ENCODE measurements at places on chromosomes 13 and 19.
A peak's percentile ranks its signal among the peaks of the same experiment; 100 is the strongest.

- no peak for DNase-seq
Observed at GRCh38 chr19:55553217-55554182, 8.2 kb upstream of the SBK3 start.

GRCh38 chr13:54647275-54647674, 1618.7 kb downstream of the OLFM4 start:
- no peak for DNase-seq

DNA sequence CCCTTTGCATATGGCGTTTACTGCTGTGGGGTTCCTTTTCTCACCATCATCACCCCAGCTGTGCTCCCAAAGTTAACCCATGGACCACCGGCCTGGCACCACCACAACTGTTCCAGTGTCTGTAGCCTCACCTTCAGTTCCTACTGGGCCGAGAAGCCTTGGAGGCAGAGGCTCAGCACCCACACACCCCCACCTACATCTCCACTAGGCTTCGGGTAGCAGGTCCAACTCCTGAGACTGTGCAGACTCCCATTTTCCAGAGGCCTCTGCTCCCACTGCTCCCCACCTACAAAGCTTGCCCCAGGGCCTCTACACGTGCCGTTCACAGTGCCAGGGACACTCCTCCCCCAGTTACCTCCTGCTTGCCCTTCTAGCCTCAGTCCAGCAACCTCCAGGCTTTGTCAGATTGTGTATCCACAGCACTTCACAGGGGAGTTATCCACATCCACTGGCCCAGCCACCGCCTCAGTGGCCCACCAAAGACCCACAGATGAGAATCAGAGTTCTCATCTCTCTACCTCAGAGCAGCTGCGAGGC, 14.1 kb downstream of the SLC27A5 start:
- DNase-seq: no peak

DNA sequence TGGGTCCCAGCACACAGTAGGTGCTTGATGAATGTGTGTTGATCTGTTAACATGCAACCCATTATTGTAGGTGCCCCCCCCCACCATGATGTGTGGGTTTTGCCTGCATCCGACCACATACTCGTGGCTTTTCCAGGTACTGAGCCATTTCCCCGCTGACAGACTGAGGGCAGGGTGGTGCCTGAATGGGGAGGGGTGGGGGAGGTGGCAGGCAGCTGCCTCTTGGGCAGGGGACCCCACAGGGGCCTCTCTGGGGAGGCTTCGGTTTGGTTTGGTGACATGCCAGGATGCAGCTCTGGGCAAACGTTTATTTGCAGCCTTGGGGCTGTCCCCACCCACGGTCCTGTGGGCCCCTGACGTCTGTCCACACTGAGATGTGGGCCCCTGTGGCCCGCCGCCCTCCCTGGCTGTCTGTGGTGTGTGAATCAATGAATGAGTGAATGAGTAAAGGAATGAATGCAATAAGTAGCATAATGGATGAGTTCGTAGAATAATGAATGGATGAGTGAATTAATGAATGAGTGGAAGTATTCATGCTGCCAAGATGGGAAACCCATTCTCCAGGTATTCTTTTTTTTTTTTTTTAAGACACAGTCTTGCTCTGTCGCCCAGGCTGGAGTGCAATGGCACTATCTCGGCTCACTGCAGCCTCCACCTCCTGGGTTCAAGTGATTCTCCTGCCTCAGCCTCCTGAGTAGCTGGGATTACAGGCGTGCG, 9.0 kb upstream of the JUND start:
- DNase-seq: no peak

GRCh38 chr13:40398065-40398464, 268.4 kb downstream of the FOXO1 start:
- DNase-seq: no peak

GRCh38 chr19:49746206-49746958, 16.7 kb downstream of the TSKS start:
- peak; percentile 76 for DNase-seq

DNA sequence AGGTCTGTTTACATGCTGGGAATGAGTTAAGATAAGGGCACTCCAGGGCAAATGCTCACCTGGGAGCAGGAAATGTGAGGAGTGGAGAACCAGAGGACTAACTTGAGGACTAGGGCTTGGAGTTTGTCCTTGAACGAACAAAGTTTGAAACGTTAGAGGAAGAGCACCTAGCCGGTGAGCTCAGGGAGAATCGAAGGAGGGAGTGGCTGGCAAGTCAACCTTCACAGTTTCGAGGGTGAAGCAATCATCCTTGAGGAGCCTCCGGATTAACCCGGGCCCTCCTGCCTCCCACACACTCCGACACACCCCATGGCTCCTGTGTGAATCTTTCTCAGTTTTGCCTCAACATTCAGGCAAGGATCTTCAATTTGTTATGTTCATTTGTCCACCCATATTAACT, 58.6 kb downstream of the LMO7 start:
- DNase-seq: no peak

DNA sequence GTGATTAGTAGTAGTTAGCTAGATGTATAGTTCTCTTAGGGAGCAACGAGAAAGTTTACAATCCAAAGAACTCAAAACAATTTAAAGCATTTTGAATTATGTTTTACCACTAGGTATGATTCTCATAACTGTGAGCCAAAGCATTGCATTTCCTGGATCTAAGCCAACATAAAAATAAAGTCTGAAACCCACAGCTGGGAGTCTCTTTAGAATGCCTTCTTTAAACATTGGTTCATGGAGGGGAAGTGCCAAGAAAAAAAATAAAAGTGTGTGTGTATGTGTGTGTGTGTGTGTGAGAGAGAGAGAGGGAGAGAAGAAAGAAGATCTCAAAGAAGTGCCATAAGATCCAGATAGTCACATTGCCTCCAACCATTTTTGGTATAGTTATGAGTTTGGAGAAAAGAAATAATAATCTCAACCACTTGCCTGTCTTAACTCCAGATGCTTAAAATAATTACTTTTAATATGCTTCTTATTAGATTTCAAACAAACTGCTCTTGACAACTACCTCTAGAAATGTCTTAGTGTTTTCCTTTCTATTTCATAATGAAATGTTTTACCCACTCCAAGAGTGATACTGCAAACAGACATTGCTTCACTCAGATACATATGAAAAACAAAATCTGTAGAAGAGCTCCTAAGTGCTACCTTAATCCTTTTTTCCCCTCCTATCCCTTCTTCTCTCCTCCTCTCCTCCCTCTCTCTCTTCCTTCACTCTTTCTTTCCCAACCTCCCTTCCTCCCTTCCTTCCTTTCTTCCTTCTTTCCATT, 554.1 kb downstream of the KCTD12 start:
- DNase-seq: no peak

- no peak for DNase-seq
Observed at GRCh38 chr13:93646245-93646644, 419.6 kb downstream of the GPC6 start.

GRCh38 chr13:111505175-111505777, 184.8 kb downstream of the TEX29 start:
- DNase-seq: no peak

- DNase-seq: no peak
Observed at GRCh38 chr19:35052599-35053190, 11.2 kb downstream of the HPN start.

DNA sequence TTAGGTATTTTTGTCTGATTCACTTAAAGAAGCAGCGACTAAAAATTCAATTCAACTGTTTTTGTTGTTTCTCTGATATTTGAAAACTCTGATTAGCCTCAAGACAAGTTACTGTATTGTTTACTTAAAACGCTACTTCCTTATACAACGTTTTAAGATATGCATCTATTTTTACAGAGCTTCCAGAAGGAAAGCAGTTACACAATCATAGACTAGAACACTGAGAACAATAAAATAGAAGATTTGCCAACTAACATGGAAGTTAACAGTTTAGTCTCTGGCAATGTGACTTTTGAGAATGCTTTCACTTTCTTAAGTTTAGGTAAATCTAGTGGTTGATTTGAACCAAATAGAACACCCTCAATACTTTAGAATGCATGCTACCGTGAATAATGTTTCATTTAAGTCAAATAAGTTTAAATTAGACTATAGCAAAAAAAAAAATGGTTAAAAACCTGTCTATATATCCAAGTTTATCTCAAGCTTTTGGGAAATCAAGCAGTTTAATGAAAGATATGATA, 614.8 kb downstream of the DACH1 start:
- DNase-seq: no peak

- no peak for DNase-seq
Observed at GRCh38 chr19:31970027-31970461, 375.4 kb upstream of the ZNF507 start.

- DNase-seq: no peak
Observed at GRCh38 chr13:81140675-81141074, 799.7 kb upstream of the SPRY2 start.

DNA sequence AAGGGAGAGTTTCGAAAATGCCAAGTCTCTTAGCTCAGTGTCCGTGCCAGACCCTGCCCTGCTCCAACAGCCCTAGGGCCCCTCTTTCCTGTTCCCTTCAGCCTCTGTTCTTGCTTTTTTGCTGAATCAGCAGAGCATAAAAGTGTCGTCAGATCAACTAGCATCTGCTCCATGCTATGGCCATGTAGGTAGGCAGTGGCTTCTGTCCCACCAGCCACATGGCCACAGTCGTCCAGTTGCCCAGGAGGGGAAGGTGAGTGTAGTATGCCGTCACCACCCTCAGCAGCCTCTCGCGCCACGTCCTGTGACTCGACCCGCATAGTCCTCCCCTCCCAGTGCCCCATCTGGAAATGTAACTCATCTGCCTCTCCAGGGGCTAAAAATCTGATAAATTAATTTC, 50.9 kb upstream of the ATP11A start:
- DNase-seq: no peak

GRCh38 chr13:44976196-44976595, 13.1 kb downstream of the NUFIP1 start:
- DNase-seq: no peak

GRCh38 chr13:24306632-24307031, 2.7 kb upstream of the C1QTNF9 start:
- DNase-seq: no peak

DNA sequence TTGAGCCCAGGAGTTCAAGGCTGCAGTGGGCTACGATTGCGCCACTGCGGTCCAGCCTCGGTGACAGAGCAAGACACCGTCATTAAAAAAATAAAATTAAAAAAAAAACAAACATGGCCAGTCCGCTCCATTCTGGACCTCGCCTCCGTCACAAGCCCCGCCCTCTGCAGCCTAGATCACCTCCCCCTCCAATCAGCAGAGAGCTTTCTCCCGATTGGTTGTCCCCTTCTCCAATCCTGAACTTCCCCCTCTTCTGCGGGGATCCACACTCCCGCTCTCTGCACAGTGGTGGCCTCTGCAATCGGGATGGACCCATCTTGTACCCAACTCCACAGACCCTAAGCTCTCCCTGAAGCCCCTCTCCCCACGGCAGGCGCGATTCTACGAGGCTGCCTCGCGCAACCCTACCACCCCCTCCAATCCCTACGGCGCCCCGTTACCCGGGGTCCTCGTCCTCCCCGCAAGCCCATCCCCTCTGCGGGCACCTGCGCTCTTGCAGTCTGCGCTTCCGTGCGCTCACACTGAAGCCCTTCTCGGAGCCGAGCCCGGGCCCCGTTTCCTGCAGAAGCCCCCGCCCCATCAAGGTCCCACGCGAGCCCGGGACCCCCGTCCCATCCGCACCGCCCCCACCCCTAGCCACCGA, 540 bp downstream of the TMEM160 start:
- peak; percentile 76 for DNase-seq

DNA sequence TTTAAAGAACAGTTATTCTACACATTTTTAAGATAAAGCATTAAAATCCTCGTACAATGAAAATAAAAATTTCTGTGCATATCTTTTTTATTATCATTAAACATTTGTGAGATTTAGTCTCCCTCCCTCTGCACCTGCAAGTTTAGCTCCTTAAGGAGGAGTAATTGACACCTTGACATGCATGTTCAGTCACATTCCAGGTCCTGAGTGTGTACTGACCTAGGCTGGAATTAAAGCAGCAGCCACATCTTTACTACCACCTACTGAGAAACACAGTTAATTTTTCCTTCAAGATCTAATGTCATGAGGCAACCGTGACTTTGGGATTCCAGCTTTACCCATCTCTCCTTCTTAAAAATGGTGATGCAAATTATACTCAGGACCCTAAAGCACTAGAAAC, 123.1 kb upstream of the FREM2 start:
- no peak for DNase-seq

All from hematopoietic multipotent progenitor cell treated with erythropoietin and hydrocortisone succinate and interleukin-3 and kit ligand, for 17 days (in vitro differentiated cells).